Neuronal stem cell (in vitro differentiated cells): ENCODE measurements at places on chromosomes 5 and 9.
A peak's percentile ranks its signal among the peaks of the same experiment; 100 is the strongest.

GRCh38 chr9:89880161-89880560 is 275.3 kb downstream of the GADD45G start:
- no peak for DNase-seq

- DNase-seq, result no peak
These were observed 6.7 kb upstream of the NSMF start for GRCh38 chr9:137465720-137466388.

DNA sequence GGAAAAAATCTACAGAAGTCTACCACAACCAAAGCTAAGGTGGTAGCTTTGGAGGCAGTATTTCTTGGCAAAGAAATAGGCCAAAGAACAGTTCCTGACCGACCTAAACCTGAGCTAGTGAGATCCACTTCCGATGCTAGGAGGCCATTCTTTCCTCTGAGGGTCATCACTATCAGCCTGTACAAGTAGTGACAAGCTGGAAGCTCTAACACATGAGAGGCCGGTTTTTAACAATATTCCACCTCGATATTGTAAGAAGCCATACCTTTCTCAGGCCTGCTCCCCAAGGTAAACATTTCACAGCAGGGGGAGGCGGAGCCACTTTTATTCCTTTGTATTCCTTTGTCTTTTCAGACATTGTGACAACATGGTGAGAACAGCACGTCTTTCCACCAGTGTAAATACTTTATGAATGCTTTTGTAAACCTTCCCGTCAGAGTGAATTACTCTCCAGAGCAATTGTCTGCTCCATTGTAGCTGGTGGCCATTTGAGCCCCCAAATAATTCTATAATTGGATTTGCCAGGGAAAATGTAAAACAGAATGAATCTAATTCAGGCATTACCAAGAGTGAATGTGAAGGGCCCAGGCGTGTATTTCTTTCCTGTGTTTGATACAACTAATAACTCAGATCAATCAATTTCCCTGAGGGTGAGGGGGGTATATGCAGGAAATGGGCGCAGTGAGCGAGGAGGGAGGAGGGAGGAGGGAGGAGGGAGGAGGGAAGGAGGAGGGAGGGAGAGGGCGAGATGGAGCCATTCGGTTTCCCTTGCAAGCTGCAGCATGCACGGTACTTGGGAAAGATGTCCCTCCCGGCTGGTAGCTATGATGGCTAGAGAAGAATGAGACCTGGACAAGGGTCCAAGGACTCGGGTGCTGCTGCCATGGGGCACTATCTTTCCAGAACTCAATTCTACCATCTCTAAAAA is 166.6 kb downstream of the CDK5RAP2 start:
- DNase-seq, result peak; percentile 36

DNA sequence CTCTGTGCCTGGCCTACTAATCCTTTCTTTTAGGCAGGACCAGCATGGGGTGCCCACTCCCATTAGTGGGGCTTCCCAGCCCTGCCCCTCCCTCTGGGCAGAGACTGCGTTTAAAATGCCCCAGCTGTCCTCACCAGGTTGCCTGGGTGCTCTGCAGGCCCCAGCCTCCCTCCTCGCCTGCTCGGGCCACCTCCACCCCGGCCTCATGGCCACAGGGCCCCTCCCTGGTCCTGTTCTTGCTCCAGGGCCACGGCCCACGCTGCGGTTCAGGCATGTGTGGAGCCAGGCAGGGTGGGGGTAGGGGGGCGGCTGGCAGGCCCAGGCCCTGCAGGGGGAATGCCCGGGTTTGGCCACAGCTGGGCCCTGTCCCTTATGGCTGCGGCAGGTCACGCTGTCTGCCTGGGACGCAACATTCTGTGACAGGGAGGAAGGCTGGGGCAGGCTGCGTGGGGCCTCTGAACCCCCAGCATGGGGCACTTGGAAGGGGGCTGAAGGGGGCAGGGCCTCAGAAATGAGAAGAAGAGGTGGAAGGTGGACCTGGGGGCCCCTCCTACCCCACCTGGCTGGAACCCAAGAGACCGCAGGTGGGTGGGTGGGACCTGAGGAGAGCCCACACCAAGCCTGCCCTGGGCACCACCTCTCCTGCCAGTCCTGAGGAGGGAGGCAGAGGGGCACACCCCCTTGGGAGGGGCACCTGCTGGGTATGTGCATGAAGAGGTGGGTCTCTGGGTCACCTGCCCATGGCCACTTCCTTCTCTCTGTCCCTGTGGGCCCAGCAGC is at the start of gene LCN12:
Gene LCN12, plus strand, starts transcription at position 733 of the 780 bp plus-strand sequence. CDS start 55 bp downstream, outside the sequence.
- no peak for DNase-seq

DNA sequence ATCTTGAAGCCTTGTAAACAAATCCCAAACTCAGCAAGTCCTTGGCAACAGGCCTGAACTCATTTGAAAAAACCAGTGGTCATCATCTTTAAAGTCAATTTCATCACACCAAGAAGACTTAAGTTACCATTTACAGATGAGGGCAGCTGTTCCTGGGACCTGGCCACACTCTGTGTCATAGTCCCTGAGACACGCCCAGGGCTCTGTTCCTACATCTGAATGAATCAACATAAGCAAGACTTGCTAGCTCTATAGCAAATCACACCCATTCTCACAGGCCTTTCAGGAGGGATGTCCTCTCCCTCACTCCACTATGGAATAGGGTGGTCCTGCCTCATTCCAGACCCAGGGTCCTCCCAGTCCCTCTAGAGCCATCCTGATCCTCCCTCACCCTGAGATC is 142.8 kb downstream of the NSG2 start:
- no peak for DNase-seq

DNA sequence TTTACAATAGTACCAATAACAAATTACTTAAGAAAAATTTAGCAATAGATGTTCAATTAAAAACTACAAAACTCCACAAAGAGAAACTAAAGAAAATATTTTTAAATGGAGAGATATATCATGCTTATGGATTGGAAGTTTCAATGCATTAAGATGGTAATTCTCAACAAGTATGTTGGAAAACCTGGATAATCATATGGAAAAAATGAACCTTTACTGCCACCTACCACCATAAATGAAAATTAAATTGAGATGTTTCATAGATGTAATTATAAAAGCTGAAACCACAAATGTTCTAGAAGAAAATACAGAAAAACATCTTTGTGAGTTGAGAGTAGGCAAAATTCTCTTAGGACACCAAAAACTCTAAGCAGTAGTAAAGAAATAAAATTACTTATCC is 121.7 kb downstream of the ANKRD18B start:
- DNase-seq, result no peak

- DNase-seq, result no peak
These were observed 2.6 kb downstream of the SH3RF2 start for GRCh38 chr5:145938776-145939539.
